Aorta (tissue), 5 donors: ENCODE measurements at places on chromosomes 7 and 10. TPM values are rescaled to one million over a fixed set of nuclear protein-coding genes. Genes with fewer than 3 reads are reported as not detected.

- DNase-seq = no peak
Observed at GRCh38 chr10:4643471-4643870, 182.5 kb upstream of the AKR1E2 start.

CFTR gene
- total RNA-seq = 0.30 TPM

LFNG gene
- 30.6 TPM for total RNA-seq

- no peak for DNase-seq
Observed at GRCh38 chr7:26618898-26619297, 245.5 kb downstream of the SKAP2 start.

GRCh38 chr7:116786791-116787443 is 75.5 kb upstream of the CAPZA2 start:
- no peak for DNase-seq

- DNase-seq = peak; percentile 62
Observed at GRCh38 chr7:68629-69028, 123.7 kb upstream of the FAM20C start.

CLEC2L gene
- total RNA-seq = not detected

GRCh38 chr7:49893131-49893530 is 119.7 kb downstream of the VWC2 start:
- no peak for DNase-seq

DNA sequence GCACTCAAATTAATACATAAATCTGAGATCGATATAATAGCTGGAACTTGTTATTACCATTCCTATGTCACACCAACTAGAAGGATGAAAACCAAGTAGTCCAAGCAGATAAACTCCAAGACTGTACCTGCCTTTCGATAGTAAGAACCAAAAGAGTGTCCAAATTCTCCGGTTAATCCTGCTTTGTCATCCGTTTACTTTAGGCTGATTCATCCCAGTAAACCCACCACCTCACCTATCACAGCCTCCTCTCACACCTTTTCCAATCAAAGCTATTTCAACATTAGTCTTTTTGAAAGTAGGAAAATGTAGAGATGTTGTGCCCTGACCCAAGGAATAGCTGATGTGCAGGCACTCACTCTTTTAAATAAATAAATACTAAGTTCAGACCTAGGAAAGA is 177.2 kb downstream of the CTNNA3 start:
- no peak for DNase-seq

GRCh38 chr7:80284855-80285254 is 150.2 kb downstream of the GNAI1 start:
- DNase-seq = no peak

- DNase-seq = no peak
Observed at GRCh38 chr10:22599636-22600228, 114.6 kb downstream of the PIP4K2A start.

GRCh38 chr7:148261996-148262688 is 328.4 kb upstream of the C7orf33 start:
- no peak for DNase-seq

LIPJ gene
- total RNA-seq = 0.87 TPM

- DNase-seq = no peak
Observed at GRCh38 chr10:26199841-26200240, 16.7 kb upstream of the GAD2 start.

- DNase-seq = no peak
Observed at GRCh38 chr7:28984631-28985030, 26.5 kb upstream of the TRIL start.

GRCh38 chr10:77776487-77776886 is 138.9 kb upstream of the KCNMA1 start:
- DNase-seq = no peak

DNA sequence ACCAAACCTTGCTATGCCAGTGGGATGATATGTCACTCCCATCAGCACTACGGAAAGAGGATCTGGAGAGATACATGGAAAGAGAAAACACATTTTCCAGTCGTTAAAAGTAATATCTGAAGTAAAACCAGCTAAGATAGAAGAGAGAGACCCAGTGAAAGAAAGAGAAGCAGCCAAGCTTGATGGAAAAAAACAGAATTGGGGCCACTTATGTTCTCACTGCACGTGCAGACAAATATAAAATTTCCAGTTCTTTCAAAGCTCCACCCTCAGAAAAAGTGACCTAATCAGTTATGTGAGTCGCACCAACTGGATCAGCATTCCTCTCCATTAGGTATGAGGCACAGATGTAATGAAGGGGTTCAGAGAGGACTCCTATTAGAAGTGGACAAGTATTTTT is 266.1 kb downstream of the MTERF1 start:
- no peak for DNase-seq

SFRP5 gene
- 3.7 TPM for total RNA-seq

- no peak for DNase-seq
Observed at GRCh38 chr7:29884399-29885272, 78.3 kb downstream of the WIPF3 start.

ITIH5 gene
- total RNA-seq = 45.0 TPM

GRCh38 chr10:111004016-111004415 is 72.8 kb upstream of the ADRA2A start:
- no peak for DNase-seq

FBXW4 gene
- 71.2 TPM for total RNA-seq

- no peak for DNase-seq
Observed at GRCh38 chr7:72217151-72217550, 195.0 kb downstream of the CALN1 start.

ANK3 gene
- 24.3 TPM for total RNA-seq

SSC4D gene
- total RNA-seq = 0.33 TPM

GRCh38 chr7:2602406-2603043 is 29.3 kb upstream of the TTYH3 start:
- no peak for DNase-seq

DNA sequence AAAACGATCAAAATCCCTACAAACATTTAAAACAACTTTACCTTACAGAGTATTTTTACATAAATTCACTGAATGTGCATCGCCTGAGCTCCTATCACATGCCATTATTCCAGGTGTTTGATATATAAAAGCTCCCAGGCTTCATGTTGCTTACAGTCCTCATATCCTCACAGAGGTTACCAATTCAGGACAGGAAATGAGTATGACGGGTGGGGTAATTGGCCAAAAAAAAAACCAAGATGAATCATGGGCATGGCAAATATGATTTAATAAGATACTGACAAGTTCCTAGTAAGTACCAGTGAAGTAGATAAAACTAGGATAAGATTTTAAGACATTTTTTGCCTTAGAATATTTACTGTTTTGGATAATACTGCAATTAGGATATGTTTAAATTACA is 135.8 kb downstream of the KMT2E start:
- no peak for DNase-seq

TAF3 gene
- 10.5 TPM for total RNA-seq

DNA sequence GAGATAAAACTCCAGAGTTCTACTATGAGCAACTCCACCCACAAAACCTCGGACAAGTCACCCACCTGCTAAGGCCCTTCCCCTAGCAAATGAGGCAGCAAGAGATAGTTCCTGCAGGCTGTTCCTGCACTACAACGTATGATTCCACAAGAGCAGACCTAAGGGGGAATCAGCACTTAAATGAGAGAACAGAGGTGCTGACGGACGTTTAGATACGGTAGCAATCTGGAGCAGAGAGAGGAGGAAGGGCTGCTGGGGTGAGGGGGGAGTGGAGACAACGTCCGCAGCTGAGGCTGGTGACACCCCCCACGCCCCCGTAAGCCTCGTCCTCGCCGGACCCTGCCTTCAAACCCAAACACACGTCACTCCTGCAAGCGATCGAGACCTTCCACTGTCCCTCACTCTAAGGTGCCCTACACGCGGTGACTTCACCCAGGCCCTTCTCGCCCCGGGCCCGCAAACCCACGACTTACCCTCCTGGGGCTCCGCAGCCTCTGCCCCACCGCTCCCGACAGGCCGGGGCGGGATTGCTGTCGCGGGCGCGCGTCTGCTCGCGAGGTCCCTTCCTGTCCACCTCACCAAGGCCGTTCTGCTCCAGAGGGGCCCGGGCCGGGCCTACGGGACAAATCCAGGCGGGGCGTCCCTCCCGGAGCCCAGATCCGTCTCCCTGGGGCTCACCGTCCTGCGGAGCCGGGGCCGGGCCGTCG is 635 bp downstream of the ZNF12 start:
- peak; percentile 57 for DNase-seq

AKAP9 gene
- 55.5 TPM for total RNA-seq

DNA sequence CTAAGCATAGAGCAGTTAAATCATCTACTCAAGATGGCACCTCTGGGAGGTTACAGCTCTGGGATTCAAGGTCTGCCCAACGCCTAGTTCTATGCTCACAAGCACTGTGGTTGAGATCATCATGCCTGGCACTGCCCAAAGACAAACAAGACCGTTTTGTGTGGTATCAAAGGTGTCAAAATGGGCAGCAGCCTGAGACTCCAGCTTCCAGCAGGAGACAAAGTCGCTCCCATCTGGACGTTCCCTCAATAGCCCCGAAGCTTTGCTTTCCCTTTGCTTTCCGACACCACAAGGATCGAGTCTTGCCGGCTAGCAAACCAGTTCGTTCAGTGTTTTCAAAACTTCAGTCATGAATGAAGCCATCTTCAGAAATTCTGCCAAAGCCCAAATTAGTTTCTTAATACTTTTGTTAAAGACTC is 5.1 kb downstream of the HABP2 start:
- no peak for DNase-seq

- DNase-seq = peak; percentile 94
Observed at GRCh38 chr10:46282842-46283574, 3.8 kb upstream of the ANTXRL start.

AKR1C3 gene
- 98.8 TPM for total RNA-seq

GRCh38 chr7:29207162-29207801 is 12.7 kb downstream of the CHN2 start:
- DNase-seq = no peak

- DNase-seq = no peak
Observed at GRCh38 chr7:68958571-68958970, 639.7 kb upstream of the AUTS2 start.

DNA sequence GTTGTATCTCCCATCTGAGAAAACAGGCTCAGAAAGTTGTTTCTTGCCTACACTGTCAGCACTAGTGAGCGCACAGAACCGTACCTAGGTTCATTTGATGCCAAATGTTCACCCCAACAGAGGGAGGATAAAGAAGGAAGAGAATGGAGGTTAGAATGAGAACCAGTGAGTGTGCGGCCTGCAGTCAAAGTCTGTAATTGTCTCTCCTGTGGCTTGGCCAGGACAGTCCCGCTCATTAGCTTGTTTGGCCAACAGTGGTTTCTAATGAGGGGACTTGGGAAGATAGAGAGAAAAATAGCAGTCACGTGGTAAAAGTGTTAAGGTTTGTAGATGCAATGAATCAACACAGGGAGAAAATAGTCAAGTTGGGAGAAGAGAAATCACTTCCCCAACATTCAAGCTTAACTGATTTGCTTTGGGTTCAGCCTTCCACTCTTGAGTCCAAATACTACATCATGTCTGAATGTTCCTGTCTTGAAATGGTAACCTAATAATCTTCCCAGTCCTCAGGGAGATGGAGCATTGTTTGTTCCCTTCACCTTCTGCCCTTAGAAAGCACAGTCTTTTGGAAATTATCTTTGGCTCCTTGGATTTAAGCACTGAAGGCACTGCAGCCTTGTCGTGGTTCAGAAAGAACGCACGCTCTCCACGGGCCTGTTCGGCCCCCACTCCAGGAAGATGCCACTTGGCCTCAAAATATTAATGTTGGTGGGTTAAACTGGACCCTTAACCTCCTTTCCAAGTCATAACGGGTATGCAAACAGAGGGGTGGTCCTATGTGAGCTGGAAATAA is 360.4 kb upstream of the ZNF32 start:
- DNase-seq = no peak

GRCh38 chr7:27771111-27771510 is 31.1 kb downstream of the TAX1BP1 start:
- no peak for DNase-seq

ZPBP gene
- total RNA-seq = not detected

MTURN gene
- total RNA-seq = 43.4 TPM

DNA sequence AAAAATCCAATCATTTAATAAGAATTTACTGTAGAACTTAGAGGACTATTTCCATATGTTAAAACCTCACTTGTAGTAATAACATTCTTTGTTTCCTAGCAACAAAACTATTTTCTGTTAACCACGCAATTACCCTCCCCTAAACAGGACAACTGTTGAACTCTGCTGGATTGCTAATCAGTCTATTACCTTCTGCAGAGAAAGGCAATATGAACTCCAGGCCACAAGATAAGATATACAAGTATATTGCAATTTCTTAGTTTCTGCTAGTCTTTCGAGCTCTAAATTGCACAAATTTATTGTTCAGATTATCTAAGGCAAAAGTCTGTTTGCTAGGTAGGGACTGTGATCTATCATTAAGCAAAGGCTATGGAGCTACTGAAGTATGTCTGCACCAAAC is 920.1 kb upstream of the LRRN3 start:
- no peak for DNase-seq

TAS2R4 gene
- 1.6 TPM for total RNA-seq

EBLN1 gene
- not detected for total RNA-seq

DNA sequence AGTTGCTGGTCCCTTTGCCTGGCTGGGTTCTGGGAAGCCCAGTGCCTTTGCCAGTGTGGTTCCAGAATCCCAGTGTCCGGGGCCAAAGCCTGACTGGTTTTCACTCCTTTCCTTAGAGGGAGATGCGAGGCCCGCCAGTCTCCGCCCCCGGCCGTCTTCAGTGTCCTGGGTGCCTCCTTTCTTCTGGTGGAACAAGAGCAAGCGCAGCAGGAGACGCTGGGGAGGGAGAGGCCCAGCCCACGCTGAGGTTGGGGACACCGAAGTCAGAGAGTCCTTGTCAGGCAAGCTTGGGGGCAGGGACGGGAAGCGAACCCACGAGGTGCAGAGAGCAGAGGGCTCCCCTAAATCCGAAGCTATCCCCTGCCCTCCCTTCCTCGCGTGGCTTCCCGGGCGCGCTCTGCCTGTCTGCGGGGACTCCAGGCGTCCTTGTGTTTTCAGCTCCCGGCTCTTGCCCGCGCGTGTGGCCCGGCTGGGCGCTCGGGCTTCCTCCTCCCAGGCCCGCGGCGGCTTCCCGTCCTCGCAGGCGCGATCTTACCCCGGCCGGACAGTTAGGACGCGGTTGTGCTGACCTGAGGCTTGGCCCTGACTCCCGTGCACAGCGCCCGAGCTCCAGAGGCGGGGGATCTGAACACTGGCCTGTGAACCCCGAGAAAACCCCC is 60.6 kb upstream of the UBE3C start:
- DNase-seq = no peak

DNA sequence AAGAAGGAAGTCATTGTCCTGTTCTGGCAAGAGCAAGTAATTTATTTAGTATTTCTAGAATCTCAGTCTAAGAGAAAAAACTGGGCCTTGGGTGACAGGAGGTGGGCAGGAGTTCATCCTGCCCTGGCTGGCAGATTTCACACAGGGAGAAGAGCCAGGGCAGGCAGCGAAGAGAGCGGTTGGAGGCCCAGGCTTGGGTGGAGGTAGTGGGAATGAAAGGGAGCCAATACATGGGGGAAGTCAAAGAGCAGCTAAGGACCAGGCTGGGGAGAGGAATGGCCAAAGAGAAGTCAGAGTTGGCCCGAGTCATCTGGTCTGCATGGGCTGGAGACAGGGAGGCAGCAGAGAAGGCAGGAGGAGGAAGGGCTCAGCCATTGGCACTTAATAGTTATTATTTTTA is 51.4 kb downstream of the HECW1 start:
- DNase-seq = no peak
